Hematopoietic multipotent progenitor cell treated with erythropoietin and hydrocortisone succinate and interleukin-3 and kit ligand, for 15 days (in vitro differentiated cells): ENCODE measurements at places on chromosomes 2 and 18.
A peak's percentile ranks its signal among the peaks of the same experiment; 100 is the strongest.

DNA sequence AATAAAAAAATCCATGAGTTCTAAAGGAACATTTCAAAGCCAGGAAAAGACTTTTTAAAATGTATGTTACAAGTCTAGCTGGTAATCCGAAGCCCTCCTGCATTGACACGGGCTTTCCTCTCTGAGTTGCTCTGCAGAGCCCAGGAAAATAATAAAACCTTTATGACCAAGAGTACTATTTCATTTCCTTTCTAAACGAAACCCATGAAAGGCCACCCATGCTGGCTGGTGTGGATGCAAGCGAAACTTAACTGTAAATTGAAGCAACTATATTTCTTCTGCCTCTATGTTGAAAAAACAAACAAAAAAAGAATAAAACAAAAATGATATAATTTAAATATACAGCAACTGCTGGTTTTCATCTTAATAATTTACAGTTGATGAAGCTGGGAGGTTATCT is 41.3 kb upstream of the ZNF532 start:
- DNase-seq: no peak

GRCh38 chr2:25036221-25036559 is 5.7 kb upstream of the EFR3B start:
- no peak for DNase-seq

DNA sequence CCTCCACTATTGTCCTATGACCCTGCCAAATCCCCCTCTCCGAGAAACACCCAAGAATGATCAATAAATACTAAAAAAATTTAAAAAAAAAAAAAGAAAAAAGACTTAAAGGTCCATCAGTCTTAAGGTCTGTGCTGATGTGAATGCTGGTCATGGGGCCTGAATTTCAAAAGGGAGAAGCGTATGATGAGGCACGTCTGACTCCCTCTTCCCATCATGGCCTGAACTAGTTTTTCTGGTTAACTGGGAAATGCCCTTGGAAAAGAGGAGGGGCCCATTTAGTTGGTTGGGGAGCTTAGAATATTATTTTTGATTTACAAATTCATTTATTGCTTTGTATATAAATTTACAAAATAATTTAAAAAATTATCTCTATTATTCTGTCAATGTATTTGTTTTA is 291.0 kb upstream of the CDH19 start:
- DNase-seq: no peak

DNA sequence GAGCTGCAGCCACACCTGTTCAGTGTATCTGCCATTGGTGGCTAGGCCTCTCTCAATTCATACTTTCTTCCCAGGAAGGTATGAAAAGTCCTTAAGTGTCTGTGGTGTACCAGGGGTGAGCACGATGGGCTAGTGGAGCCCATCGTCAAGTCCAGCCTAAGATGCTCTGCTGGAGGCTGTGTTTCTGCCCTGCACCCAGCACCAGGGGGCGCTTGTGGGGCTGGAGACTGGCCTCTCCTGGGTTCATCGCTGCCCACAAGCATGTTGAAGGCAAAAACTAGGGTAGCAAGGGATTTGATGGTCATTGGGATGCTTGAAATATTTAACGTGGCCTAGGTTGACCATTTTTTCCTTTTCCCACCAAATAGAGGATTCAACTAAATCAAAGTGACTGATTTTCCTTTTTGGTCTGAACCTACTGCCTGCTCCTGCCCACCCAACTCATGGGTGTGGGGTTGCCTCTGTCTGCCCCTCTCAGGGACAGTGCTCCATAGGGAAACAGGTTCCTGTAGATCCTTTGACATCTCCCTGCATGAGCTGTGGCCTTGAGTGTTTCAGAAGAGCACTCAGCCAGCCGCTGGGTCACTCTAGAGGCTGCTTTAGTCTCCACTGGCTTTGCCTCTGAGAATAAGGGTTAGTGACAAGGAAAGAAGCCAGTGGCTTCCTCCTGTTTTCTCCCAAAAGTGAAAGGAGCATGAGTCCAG is 59.0 kb downstream of the TPGS2 start:
- peak; percentile 55 for DNase-seq

- no peak for DNase-seq
Measured at GRCh38 chr2:45255563-45255962, 246.3 kb upstream of the SIX2 start.

DNA sequence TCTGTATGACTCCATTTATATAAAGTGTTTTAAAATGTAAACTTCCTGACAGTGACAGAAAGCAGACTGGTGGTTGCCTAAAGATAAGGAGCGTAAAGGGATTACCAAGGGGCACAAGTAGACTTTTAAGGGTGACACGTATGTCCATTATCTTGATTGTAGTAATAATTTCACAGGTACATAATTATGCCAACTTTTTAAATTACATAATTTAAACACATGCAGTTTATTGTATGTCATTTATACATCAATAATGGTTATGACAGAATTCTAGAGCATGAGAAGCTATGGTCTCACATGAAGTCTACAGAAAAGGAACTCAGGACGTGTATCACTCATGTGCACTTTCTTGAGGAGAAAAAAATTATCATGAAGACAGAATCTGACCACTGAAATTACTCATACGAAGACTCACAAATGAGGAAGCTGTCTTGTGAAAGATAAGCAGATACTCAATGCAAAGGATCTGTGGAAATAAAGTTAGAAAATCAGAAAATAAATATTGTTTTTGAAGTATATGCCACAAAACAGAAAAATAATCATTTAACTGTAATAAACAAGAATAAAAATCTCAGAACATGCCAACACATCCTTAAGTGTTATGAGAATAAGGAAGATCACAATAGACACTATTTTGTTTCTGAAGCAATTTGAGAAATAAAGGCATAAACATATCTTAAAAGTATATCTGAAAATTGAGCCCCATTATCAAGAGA is 84.4 kb downstream of the TMEM131 start:
- DNase-seq: no peak

DNA sequence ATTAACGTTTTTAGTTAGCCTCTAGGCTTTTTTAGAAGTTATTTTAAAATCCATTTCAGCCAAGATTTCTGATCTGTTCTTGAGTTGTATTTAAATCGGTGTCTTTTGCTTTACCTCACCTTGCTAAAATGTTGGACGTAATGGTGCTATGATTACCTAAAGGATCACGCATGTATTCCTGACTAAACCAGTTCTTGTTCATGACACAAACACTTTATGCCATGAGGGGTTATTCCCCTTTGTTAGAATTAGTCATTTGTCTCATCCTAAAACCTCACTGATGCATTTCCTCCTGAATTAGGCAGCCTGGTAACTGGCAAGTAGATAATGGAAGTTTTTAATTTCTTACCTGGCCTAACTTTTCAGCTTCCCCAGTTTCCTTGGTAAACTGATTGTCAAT is 185.4 kb upstream of the TANK start:
- DNase-seq: no peak

DNA sequence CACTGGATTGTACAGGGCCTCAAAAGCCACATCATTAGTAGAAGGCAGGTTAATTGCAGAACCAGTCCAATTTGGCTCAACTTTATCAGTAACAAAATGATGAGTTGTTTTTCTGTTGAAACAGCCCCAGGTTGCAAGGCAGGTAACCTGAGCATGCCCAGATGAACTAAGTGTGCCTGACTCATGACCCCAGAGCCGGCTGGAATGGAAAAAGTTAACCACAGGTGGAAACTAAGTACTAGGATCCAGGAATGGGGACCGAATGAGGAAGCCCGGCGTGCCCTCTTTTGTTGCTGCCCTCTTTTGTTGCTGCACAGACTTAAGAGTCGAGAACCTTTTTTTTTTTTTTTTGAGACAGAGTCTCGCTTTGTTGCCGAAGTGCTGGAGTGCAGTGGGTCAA is 79.5 kb upstream of the YWHAQ start:
- DNase-seq: no peak

GRCh38 chr18:34221971-34222306 is 2.8 kb downstream of the NOL4 start:
- no peak for DNase-seq

DNA sequence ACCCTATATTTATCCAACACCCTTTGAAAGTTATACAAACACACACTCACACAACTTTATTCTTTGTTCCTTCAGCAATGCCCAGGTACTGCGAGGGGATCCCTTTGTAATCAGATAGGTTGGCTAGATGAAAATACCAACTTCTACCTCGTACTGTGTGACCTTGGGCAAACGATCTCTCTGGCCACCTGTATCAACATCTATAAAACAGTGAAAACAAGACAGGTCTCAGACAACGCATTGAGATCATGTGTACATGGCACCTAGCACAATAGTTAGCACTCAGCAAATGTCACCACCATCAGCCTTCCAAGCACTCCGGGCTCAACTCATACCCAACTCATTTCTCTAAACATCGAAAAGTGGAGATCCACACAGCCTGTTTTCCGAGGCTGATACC is 118.4 kb upstream of the PPP1CB start:
- DNase-seq: no peak

- no peak for DNase-seq
Measured at GRCh38 chr2:133377599-133377998, 190.7 kb downstream of the NCKAP5 start.

DNA sequence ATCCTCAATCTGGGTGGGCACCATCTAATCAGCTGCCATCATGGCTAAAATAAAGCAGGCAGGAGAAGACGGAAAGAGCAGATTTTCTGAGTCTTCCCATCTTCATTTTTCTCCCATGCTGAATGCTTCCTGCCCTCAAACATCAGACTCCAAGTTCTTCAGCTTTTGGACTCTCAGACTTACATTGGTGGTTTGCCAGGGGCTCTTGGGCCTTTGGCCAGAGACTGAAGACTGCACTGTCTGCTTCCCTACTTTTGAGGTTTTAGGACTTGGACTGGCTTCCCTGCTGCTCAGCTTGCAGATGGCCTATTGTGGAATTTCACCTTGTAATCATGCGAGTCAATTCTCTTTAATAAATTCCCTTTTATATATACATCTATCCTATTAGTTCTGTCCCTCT is 36.6 kb downstream of the DIPK1C start:
- DNase-seq: no peak

DNA sequence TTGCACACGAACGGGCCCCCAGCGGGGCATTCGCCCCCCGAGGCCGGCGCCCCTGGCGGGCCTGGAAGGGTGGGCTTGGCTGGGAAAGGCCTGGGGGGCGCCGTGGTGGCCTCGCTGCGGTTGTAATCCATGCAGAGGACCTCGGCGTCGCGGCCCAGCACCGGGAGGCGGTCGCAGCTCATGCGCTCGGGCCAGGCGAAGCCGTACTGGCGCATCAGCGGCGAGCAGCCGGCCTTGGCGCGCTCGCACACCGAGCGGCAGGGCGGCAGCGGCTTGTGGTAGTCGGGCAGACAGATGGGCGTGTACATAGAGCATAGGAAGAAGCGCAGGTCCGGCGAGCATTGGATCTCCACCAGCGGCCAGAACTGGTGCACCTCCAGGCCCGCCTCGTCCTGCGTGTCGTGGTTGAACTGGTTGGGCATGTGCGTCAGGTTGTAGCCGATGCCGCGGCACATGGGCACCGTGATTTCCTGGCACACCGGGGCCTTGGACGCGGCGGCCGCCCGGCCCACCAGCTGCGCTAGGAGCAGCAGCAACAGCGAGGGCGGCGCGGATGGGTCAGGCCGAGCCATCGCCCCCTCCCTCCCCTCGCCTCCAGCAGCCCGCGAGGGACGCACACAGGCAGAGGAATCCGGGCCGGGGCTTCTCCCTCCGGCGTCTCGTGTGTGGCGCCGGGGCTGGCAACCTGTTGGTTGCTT is 1.4 kb downstream of the FZD5 start:
- DNase-seq: peak; percentile 55

DNA sequence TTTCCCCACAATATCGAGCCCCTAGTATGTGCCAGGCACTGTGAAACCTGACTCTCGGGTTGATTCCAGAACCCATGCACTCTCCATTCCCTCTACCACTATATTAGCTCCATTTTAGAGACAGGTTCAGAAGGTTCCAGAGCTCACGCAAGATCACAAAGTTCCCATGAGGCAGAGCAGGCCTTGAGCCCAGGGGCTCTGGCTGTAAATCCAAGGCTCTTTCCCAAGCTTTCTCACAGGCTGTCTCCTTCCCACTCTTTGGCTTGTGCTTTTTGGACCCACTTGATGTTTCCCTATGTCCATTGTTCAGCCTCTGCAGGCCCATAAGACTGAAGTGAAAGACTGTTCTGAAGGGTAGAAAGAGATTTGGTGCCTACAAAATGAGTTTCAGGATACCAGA is 15.7 kb downstream of the KIAA2012 start:
- DNase-seq: no peak

DNA sequence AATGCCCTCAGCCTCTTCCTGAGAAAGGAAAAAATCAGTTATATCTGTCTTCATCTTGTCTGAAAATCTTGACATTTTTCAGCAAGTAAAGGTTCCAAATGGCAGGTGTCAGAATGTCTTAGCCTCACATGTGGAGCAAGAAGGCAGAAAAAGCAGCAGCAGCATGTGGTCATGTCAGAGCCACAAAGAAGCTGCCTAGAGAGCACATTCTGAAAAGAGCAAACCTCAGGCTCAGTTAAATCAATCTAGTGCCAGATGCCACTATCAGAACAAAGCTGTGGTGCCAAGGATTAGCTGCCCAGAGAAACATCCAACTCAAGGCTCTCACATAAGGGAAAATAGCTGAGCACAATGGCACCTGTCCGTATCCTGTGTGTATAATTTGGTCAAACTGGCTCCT is 105.9 kb downstream of the SRBD1 start:
- no peak for DNase-seq

DNA sequence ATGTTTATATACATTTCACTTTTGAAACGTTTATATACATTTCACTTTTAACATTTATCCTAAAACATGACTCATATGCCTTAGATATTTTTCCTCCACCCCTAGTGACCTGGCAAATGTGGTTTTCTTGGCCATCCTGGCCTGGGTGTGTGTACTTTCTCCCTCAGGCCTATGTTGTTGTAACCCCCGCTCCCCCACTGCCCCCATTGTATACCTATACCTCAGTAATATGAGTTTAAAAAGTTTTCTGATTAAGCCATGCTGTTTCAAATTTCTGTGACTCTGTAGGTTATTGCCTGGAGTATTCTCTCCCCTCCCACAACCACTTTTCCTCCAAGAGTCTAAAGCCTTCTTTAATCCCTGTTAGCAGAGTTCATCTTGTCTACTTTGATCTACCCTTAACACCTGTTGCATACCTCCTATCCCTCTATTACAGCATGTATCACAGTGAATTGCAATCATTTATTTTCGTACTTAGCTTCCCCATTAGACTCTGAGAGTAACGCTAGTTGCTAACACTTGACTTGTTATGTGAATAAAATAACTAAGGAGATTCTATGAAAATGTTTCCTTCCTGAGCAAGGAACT is 67.9 kb downstream of the LCLAT1 start:
- DNase-seq: no peak

GRCh38 chr2:127121776-127122176 is 14.8 kb upstream of the BIN1 start:
- DNase-seq: no peak

GRCh38 chr2:56184500-56185011 is 766 bp downstream of the CCDC85A start:
- no peak for DNase-seq

DNA sequence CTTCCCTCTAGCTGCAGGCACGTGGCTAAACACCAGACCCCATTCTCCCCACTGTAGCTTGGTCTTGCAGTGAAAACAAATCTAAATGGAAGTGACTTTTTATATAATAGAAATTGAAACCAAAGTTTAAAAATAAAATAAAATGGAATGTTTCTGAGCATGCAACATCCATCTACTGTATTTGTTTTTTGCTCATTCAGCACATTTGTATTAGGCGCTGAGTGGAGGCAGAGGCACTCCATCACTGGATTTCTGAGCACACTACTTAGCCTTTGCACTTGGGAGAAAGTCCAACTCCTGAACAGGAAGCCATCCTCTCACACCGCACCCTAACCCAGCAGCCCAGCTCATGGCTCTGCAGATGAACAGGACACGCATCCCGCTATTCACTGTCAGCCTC is 37.8 kb upstream of the POU3F3 start:
- DNase-seq: no peak
